ENCODE measurements at places on chromosomes 2 and 18. TPM values are rescaled to one million over a fixed set of nuclear protein-coding genes. Genes with fewer than 3 reads are reported as not detected.

LIPG gene
- total RNA-seq, result 1.3 TPM

DNA sequence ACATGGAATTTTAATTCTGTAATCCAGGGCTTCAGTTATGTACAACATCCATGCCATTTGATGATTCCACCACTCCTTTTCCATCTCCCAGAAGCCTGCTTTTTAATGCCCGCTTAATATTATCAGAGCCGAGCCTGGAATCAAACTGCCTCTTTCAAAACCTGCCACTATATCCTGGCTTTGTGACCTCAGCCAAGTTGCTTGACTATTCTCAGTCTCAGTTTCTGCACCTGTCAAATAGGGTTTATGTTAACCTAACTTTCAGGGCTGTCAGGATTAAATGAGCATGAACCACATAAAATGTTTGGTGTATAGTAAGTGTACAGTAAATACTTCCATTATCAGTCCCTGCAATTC is 108.7 kb downstream of the XRCC5 start:
- DNase-seq, result no peak

GRCh38 chr18:79470547-79470946 is 74.8 kb downstream of the NFATC1 start:
- no peak for DNase-seq

OTOS gene
- not detected for total RNA-seq

DNA sequence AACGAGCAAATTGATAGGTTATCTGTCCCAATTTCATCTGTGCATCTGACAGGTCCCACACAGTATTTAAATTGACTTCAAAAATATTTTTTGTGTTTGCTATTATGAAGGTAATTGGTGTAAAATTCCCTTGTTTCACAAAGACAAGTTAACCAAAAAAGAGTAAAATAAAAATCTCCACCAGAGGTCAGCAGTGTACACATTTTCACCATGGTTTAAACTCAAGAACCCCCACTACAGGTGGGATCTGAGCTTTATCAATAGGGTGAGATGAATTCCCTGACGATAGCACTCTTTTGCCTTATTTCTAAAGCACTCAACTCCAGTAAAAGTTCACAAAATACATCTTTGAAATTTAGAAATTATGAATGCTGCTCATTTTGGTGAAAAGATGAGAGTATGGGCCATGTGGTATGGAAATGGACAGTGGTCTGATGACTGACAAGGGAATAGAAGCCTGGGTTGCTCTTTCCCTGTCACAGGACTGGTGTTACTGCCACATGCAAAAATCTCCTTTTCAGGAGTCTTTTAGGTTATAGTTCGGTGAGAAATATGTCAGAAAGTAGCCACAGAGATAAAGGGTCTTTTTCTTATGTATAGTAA is 68.0 kb downstream of the SERPINB8 start:
- peak; percentile 25 for DNase-seq

GRCh38 chr2:30530346-30530745 is 83.3 kb downstream of the LCLAT1 start:
- no peak for DNase-seq

- peak; percentile 70 for DNase-seq
These were observed 32.2 kb downstream of the FAM178B start for GRCh38 chr2:96954011-96954846.

- no peak for DNase-seq
These were observed 121.9 kb upstream of the LGALSL start for GRCh38 chr2:64331849-64332699.

DNA sequence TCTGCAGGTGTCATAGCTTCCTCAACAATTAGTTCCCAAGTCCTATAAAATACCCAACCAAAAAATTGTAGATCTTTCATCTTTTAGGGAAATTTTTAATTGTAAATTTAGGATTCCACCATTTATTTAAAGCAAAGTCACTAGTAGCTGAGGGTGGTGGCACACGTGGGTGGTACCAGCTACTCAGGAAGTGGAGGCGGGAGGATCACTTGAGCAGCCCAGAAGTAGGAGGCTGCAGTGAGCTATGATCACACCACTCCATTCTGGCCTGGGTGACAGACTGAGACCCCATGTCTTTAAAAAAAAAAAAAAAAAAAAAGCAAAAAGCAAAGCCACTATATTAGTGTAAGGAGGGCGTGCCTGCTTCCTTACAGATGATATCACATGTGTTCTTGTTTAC is 60.3 kb upstream of the GREB1L start:
- no peak for DNase-seq

DNA sequence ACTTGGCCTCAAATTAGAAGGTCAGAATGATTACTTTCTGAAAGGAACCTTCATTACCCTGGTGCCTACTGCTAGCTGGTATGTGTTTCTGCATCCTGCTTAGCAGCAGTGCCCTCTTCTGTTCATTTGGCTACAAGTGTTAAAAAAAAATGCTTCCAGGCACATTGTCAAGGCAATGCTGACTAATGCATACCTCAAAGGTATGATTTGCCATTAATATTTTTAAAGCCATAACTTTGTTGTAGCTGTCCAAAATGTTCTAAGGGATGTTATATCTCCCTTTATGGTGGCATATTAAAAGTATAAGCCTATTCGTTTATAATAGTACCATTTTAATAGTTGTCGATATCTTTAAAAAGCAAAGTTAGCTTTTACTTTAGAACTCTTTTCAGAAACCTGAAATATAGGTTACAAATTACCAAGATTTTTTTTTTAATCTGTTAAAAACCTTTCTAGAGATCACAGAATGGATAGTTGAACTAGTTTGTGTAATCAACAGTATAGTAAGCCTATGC is 52.0 kb upstream of the FAM171B start:
- DNase-seq, result peak; percentile 80

MEIS1 gene
- 3.6 TPM for total RNA-seq

DNA sequence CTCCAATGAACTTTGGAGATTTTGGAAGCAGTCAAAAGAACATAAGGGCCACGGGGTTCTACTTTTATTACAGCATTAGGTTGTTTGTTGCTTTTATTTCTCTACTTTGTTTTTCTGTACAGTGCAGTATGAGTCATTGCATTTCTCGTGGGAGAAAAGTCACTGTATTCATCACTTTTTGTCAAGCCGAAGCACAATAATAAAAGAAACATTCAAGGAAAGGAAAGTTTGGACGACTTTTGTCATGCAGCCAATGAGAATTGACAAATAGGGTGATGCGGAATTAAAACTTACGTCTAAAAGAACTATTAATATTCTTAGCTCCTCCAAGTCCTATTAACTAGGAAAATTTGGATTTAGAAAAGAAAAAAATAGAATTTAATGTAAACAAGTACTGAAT is 209.9 kb downstream of the TMEM182 start:
- no peak for DNase-seq

- peak; percentile 64 for DNase-seq
These were observed 40.0 kb downstream of the ICA1L start for GRCh38 chr2:202831242-202832220.

TXNDC2 gene
- total RNA-seq, result not detected

DNA sequence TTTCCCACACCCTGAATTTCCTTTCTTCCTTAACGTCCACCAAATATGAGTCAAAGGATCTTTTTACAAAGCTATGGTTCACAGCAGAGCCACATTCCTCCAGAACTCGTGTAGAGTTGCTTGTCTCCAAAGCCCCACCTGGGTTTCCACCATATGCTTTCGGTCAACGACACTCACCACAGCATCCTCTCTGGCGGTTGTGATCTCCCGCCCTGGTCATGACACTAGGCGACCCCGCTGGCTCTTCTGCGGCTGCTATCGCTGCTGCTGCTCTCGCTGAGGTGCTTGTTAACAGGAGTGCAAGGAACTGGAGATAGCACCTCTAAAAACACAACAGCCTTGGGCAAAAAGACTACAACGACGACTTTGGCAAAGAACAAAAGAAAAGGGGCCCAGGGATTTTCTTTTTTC is 340 bp downstream of the SLC40A1 start:
- no peak for DNase-seq

- DNase-seq, result peak; percentile 33
These were observed 45.5 kb downstream of the RAB12 start for GRCh38 chr18:8654503-8655451.

HNRNPLL gene
- total RNA-seq, result 37.0 TPM

PRKAG3 gene
- total RNA-seq, result not detected

DNA sequence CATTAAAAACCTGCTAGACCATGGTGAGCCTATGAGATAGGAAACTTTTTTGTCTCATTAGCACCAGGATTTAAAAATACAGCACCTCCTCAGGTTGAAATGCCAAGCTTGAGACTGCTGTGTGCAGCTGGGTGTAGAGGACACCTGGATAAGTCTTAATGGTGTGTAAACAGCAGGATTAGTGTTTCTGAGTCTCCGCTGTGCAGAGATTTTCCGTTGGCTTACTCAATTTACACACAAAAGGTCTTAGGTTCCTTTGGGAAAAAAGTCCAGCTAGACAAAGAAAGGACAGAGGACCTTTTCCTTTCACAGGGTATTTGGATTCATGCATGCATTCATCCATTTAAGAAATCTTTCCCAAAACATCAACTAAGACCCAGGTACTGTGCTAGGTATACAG is 168.1 kb downstream of the NRXN1 start:
- no peak for DNase-seq

- DNase-seq, result peak; percentile 19
These were observed 42.3 kb upstream of the FAM136A start for GRCh38 chr2:70344195-70344594.

OSBPL1A gene
- total RNA-seq, result 13.9 TPM

GRCh38 chr18:7924616-7925015 is 357.5 kb downstream of the PTPRM start:
- DNase-seq, result no peak

DNA sequence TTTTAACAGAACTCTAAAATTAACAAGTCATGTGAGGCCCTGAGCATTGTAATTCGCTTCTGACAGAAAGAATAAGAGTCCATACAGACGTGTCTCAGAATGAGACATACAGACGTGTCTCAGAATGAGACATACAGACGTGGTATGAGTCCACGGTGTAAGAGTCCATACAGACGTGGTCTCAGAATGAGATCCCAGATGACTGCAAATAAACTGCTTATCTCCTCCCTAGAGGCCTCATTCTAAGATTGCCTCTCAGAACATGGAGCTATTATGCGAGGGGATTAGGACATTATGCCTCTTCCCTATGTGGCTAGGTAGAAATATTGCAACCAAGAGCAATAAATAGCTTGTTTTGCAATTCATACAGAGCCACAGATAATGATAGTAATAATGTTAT is 63.9 kb downstream of the NEB start:
- DNase-seq, result no peak

- peak; percentile 52 for DNase-seq
These were observed 647 bp downstream of the PSME4 start for GRCh38 chr2:53969968-53970723.

DNA sequence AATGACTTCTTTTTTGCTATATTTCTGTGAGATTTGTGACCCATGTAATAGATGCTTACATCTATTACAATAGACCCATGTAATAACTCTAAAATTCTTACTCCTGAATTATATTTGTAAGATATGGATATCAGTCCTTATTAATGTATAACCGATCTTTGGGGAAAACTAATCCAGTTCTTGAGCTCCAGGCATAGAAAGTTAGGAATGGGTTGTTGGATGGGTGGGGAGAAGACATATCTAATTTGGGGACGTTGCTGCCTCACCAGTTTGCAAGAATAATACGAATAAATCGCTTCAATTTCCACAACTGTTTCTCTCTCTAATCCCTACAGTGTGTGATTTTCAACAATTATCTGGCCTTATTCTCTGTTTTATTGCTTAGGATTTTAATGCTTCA is 13.5 kb downstream of the CAVIN2 start:
- DNase-seq, result no peak

GRCh38 chr2:137929519-137929916 is 34.8 kb upstream of the HNMT start:
- no peak for DNase-seq

GRCh38 chr2:216202626-216203250 is 93.6 kb downstream of the XRCC5 start:
- DNase-seq, result no peak

SCN7A gene
- total RNA-seq, result not detected

RNF144A gene
- 10.5 TPM for total RNA-seq

GRCh38 chr2:215724146-215724545 is 288.3 kb upstream of the FN1 start:
- DNase-seq, result no peak
